ENCODE measurements at places on chromosomes 11 and 22.

GRCh38 chr11:4560467-4560866, 15.5 kb downstream of the OR52M1 start:
- no peak for DNase-seq

DNA sequence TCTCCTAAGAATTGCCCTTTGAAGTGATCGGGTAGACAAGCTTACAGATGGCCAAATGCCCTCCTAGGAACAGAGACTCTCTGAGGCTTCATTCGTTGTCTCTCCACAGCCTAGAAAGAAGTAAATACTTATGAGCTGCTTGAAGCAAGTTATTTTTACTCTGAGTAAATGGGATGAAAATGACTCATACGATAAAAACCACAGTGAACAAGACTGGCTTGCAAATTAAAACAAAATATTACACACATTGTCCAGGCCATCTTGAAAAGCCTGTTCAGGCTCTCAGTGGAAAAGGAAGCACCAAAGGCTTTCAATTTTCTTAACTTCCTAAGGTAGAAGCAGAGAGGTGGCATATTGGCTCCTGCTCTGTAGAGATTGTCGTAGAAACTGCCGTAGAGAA, 294.2 kb downstream of the NELL1 start:
- no peak for DNase-seq

GRCh38 chr22:44990328-44990727, 19.5 kb downstream of the PHF21B start:
- DNase-seq = no peak

GRCh38 chr11:23399995-23400394, 539.7 kb upstream of the CCDC179 start:
- no peak for DNase-seq

DNA sequence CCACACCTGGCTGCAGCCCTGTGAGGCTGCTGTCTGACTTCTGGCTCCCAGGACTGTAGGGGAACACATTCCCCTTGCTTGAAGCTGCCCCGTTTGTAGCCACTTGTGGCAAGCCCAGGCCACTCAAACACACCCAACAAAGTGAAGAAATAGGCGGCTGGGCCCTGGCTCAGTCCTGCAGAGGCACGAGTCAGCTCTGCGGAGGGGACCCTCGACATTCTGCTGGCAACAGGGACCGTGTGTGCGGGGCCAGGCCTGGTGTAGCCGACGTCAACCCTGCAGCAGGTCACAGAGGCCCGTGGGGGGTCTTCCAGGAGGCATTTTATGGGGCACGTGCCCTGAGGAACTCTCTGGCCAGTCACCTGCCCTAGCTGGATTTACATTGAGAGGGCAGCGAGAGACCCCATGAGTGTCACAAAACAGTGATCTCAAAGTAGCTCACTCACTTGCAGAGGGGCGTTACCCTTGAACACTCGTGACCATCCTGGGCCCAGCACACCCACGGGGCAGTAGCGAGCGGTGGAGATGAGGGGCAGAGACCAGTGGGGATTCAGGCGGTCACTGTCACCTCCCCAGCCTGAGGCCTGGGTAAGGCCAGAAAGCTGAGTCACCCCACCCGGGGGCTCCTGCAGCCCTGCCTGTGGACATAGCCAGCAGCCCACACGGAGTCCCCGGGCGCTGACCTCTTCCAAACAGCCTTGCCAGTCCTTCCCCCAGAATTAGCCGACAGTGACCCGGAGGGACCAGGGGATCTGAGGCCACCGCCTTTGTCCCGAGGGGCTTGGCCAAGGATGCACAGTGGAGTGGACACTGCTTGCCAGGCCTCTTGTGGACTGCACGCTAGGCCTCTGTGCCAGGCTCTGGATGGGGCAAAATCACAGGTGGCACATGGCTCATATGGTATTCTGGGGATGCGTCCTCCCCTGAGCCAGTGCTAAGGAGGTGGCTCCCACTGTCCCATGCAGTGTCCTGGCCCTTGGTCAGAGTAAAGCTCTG, 139.5 kb downstream of the CTTN start:
- DNase-seq = no peak

DNA sequence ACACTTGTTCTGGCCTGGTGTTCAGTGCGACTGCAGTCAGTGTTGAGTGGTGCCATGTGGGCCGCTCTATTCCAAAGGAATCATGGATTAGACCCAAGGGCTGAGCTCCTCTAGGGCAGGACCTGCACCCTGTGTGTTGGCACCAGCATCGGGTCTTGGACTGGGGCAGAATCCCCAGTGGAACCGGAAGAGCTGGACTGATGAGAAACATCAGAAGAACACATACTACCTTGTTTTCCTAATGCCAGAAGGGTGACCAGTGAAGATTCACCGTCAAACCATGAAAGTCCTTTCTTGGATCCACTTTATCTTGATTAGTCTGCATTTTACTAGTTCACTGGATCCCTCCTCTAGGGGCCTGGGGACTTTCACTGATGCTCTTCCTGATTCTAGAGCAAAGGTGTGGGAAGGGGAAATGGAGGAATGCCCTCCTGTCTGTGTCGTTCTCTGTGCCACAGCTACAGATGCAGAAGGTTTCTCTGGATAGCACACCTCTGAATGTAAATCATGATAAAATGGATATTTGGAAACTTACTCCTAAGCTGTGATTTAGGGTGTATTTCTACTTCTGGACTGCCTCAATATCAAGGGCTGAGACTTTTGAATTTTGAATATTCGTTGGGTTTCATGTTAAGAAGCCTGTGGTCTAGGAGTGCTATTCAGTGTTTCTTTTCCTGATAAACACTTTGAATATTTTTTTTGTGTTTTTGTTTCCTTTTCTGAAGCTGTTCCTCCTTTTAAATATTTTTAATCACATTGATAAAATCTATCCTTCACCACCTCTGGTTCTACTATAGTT, 11.0 kb upstream of the GLB1L3 start:
- DNase-seq = no peak

DNA sequence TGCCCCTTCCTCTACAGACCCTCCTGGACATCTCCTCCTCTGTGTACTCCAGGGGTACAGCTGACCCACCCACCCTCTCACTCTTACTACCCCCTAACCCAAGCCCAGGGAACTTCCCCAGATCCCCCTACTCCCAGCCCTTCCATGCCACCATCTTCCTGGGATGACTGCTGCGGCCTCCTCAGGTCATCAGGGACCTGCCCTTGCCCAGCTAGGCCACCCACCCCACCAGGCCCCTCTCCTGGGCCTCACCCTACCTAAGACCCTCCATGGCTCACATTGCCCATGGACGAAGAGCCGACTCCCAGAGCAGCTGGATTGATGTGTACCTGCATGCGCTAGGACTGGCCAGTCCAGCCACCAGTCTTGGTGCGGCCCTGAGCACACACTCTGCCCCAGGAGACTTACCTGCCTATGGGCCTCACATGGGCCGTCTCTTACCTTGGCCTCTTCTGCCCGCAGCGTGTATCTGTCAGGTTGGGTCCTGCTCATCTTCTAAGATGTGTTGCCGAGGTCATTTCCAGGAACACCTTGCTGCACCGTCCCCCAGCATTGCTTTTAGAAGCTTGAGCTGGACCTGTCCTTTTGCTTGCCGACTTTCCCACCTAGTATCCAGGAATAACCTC, 2.0 kb upstream of the CLDN5 start:
- DNase-seq = no peak

- DNase-seq = no peak
Observed at GRCh38 chr11:75826461-75827230, 11.6 kb downstream of the UVRAG start.

DNA sequence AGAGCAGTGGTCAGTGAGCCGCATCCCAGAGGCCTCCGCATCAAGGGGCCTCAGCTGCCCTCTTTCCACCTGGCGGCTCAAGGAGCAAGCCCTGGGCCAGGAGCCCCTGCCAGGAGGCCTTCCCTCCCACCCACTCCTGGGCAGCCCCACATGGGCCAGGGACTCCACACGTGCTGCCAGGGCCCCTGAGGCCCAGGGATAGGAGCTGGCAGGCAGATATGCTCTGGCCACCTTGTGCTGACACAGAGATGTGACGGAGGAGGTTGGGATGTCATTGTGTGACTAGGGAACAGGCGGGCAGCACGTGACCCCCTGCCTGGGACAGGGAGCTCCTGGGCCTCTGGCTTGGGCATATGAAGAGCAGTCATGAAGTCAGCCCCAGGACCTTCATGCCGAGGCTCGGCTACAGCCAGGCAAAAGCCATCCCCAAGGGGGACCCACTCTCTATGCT, 77.9 kb downstream of the PIWIL3 start:
- DNase-seq = no peak

- DNase-seq = no peak
Observed at GRCh38 chr11:114826910-114827442, 148.6 kb downstream of the NXPE2 start.

DNA sequence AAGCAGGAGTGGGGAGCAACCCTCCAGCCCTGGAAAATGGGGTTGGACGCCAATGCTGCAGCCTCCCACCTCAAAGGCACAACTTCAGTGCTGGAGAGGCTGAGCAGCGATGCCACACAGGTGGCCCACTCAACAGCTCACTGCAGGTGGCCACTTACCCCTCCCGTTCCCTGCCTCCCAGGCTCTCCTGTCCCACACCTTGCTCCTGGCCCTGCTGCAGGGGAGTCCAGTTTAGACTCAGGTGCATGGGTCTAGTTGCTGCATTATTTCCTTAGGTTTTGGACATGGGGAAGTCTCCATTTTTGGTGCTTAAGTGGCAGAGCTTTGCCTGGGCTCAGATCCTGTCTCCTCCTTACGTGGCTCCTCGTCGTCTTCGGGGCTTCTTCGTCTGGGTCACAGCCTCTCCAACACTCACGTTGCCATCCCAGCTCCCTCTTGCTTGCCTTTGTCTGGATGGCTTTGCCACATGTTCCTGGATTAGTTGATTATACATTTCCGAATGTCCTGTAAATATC, 898.3 kb downstream of the BRD1 start:
- no peak for DNase-seq

DNA sequence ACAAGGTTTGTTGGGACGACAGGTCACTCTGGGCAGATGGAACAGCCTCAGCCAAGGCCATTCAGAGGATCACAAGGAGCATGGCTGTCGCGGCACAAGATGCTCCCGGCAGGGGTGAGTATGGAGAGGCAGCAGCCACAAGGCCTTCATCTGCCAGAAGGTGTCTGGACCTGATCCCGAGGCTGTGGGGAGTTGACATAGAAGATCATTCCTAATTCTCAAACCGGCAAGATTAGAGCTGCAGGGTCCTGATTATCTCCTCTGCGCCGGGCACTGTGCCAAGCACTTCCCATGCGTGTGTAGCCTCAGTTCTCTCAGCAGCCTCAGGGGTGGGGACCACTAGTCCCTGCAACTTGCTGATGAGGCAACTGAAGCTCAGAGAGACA, 32.3 kb upstream of the RFPL3 start:
- no peak for DNase-seq

GRCh38 chr22:45284705-45285262, at the start of gene UPK3A:
Gene UPK3A (plus strand): TSS chr22:45284949. CDS start chr22:45285014, 65 bp downstream.
- peak; percentile 49 for DNase-seq

DNA sequence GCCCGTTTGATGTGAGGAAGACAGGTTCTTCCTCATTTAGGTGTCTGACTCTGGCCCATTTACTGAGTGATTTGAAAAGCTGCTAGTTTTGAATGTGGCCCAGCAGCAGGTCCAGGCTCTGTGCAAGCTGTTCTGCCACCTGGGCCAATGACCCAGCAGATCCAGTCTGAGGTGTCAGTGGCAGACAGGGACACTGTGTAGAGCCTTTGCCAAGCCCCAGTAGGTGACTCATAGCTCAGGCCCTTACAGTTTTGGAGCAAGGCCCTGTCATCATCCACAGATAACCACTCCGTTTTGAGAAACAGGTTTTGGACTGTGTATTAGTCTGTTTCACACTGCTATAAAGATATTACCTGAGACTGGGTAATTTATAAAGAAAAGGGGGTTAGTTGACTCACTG, 23.9 kb downstream of the TSPAN32 start:
- no peak for DNase-seq

GRCh38 chr11:67441731-67442351, 1.4 kb downstream of the CORO1B start:
- DNase-seq = no peak

- DNase-seq = no peak
Observed at GRCh38 chr11:119319136-119319699, 2.3 kb upstream of the MCAM start.

- DNase-seq = no peak
Observed at GRCh38 chr11:23359297-23359696, 499.0 kb upstream of the CCDC179 start.

DNA sequence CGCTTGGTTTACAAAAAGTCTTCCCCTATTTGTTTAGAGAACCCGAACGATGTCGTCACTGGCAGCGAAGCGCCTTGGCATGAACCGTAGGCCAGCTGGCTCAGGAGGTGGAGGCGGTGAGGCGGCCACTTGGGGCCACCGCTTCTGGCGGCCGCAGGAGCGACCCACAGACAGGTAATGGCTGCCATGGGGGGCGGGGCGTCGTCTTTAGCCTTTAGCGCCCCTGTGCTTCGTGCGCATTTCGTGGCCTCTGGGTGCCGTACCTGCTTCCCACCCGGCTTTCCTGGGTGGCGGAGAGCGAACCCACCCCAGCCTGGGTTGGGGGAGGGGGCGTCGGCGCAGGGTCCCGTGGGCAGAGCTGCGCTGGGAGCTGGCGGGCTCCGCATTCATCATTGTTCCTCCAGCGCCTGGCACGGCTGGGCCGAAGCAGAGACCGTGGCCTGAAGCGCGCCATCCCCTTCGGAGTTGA, 469 bp upstream of the OSBP2 start:
- DNase-seq = peak; percentile 27

DNA sequence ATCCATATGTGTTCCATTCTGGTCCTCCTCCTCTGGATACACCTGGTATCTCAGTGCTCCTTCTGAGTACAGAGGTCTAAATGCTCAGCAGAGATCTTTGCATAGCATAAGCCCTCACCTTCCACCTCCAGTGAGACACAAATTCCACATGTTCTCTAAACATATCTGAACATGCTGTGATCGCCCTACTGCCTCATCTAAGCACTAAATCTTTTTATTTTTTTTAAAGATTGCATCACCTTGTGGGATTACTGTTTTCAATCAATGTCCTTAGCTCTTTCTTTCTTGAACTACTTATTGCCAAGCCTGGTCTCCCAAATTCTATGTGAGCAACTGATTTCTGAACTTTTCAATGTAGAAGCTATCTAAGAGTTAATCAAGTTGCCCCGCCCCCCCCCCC, 113.4 kb downstream of the TRPC6 start:
- DNase-seq = no peak

GRCh38 chr11:112522536-112522935, 261.9 kb upstream of the PLET1 start:
- no peak for DNase-seq

- no peak for DNase-seq
Observed at GRCh38 chr11:10856689-10857458, 979 bp downstream of the ZBED5 start.

GRCh38 chr22:23833017-23833751, 5.6 kb downstream of the DERL3 start:
- DNase-seq = no peak

DNA sequence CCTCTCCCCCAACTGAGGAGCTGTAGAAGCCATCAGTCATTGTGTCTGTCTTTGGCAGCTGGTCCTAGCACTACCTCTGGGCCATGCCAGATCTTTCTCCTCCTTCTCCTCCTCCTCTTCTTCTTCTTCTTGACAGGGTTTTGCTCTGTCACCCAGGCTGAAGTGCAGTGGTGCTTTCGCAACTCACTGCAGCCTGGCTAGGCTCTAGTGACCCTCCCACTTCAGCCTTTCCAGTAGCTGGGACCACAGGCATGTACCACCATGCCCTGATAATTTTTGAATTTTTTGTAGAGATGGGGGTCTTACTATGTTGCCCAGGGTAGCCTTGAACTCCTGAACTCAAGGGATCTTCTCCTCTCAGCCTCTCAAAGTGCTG, 50.1 kb upstream of the SHANK2 start:
- DNase-seq = no peak

Measured in activated CD4-positive, alpha-beta T cell treated with anti-CD3 and anti-CD28 coated beads for 1 hour (primary cell).